ENCODE measurements at places on chromosomes 4 and X. TPM values are rescaled to one million over a fixed set of nuclear protein-coding genes. Genes with fewer than 3 reads are reported as not detected.

IRAK1 gene
- total RNA-seq = 35.0 TPM

KIAA1210 gene
- total RNA-seq = 0.12 TPM

TIGD4 gene
- 0.62 TPM for total RNA-seq

SLC10A6 gene
- 0.35 TPM for total RNA-seq

CDX4 gene
- not detected for total RNA-seq

CENPI gene
- total RNA-seq = 1.7 TPM

PGAM4 gene
- total RNA-seq = not detected

UTP3 gene
- total RNA-seq = 21.5 TPM

IL1RAPL1 gene
- 0.54 TPM for total RNA-seq

PCSK1N gene
- total RNA-seq = 7.4 TPM

OTUD6A gene
- not detected for total RNA-seq

MSX1 gene
- 5.3 TPM for total RNA-seq

CXCL1 gene
- total RNA-seq = 10.5 TPM

DNA sequence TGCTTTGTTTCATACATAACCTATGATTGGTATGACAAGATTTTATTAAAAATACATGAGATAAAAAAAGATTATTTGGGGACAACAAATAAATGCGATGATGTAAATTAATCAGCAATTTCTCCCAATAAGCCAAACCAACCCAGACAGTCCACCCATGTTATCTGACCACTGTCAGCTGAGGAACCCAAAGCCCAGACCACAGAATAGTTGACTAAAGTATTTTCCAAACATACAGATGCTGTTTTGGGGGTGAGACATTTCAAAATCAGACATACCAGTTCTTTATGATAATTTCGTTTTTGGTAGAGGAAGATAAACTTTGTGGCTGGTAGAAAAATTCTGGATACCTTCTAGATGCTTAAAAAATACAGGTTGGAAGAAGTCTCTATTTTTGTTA lies 650.8 kb upstream of the FAM241A start:
- no peak for ATAC-seq

DNA sequence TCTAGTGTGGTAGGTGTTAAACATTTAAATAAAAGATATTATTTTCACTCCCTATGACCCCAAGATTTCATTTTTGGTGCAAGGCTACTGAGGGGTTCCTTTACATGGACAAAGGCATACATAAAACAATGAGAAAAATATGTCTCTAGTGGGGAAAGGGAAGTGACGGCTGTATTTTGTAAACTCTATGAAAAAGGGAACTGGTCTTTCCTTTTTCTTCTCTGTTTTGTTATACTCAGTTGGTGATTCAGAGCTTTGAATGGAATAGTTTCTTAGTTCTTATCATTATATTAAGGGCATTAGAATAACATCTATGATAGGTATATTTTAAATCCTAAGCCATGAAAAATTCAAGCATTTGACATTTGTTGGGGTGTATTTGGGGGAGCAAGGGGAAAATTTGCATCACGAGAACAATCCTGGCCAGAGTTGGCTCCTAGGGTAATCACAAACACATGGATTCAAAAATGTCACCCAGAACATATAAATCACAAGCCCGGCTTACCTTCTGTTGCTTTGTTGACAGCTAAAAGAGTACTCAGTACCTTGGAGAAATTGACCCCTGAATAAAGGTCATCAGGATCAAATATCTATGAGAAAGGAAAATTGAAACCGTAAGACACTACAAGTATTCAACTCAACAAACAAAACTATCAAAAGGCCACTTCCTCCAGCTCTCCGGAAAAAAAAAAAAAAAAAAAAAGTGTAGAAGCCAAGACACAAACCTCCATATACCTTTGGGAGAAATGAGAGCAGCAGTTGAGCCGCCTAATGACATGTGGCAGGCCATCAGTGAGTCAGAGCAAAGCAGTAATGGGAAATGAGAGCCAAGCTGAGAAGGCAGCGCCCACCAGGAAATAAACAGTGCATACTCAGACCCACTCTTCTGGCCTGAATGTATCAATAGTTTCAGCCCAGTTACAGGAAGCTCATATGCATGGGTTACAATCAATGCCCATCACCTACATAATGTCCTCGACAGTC lies 33.4 kb downstream of the ARHGEF6 start:
- no peak for ATAC-seq

DNA sequence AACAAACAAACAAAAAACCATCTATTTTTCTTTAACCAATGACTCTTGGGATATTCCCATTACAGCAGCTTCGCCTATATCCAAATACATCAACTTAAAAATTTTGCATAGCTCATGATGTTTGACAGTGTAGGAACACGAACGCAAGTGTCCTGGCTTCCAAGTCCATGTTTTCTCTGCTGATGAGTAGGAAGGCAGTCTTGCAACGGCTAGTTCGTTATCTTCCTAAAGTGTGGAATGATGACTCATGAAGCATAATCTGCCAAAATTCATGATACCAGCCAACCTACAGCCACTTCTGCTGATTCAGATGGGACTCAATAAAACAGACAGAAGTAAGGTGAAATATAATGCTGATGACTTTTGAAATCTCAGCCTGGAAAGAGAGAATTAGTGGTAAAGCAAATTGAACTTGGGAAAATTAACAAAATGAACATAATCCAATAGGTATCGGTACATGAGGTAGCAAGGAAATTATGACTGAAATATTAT lies 6.4 kb upstream of the SEPTIN11 start:
- ATAC-seq = no peak

GRCh38 chr4:39754309-39754708 lies 56.4 kb downstream of the UBE2K start:
- no peak for ATAC-seq

GRCh38 chr4:158035662-158036195 lies 137.1 kb downstream of the GASK1B start:
- no peak for ATAC-seq

GRCh38 chr4:115234405-115235093 lies 121.1 kb upstream of the NDST4 start:
- no peak for ATAC-seq

GRCh38 chrX:38660395-38661102 lies 99.2 kb downstream of the TSPAN7 start:
- ATAC-seq = no peak

DNA sequence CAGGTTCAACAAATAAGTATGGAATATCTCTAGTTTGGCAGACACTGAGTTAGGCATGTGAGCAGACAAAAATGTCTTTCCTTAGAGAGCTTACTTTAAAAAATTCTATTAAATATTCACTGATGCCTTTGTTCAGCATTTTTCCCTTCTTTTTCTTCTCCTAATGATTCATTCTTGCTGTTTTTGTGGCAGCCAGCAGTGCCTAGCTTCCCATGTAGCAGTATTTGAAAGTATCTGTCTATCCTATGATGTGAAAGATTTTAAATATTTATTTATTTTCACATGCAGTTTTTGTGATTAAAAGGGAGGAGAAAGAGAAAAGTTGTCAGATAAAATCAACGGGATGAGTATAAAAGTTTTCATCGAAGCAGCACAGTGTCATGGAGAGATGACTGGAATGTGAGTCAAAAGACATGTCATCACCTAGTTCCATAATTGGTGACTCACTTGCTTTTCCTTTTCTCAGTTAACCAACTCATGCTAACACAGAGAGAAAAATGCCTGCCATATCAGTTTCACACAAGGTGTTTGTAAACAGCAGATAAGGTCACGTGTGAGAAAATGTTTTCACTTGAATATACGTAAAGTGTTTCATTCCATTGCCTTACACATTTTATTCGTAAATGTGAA lies 69.8 kb downstream of the BMPR1B start:
- ATAC-seq = peak; percentile 50

GRCh38 chr4:2650276-2650675 lies 105.9 kb downstream of the TNIP2 start:
- no peak for ATAC-seq

DNA sequence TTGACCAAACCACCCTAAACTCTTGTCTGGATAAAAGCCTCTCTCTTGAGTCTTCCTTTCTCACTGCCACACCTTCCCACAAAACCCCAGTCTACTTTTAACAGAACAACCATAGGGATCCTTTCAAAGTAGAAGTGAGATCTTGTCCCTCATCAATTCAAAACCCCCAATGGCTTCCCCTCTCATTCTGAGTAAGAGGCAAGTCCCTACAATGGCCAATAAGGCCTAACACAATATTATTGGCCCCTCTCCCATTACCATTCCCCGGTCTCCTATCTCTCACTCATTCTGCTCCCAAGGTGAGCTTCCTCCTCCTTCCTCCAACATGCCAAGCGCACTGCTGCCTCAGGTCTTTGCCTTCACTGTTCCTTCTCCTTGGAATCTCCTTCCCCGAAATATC lies 57.1 kb downstream of the REELD1 start:
- no peak for ATAC-seq

- ATAC-seq = no peak
Observed at GRCh38 chr4:88110826-88111225, 47.6 kb downstream of the ABCG2 start.

GRCh38 chr4:75989846-75990528 lies 758 bp downstream of the SDAD1 start:
- no peak for ATAC-seq

- no peak for ATAC-seq
Observed at GRCh38 chrX:151870602-151871001, 42.1 kb upstream of the MAGEA4 start.

DNA sequence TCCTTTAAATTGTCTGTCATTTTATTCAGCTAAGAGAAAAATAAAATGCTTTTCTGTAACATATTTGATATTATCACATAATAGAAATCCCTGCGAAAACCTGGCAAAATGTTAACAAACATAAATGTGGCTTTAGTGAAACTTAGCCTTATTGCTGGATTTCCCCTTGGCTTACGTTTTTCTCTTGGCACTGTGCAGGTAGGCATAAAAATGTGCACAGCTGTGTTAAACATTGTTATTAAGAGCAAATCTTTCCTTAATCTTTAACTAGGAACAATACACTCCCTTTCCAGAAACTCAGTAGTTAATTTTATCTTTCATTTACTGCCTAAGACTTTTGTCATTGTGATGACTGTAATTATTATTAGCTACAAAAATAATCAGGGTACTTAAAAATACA lies 202.4 kb upstream of the GNPDA2 start:
- ATAC-seq = no peak

GRCh38 chr4:150141756-150142155 lies 63.5 kb downstream of the DCLK2 start:
- no peak for ATAC-seq

- ATAC-seq = no peak
Observed at GRCh38 chrX:29890646-29891200, 324.6 kb upstream of the MAGEB2 start.

DNA sequence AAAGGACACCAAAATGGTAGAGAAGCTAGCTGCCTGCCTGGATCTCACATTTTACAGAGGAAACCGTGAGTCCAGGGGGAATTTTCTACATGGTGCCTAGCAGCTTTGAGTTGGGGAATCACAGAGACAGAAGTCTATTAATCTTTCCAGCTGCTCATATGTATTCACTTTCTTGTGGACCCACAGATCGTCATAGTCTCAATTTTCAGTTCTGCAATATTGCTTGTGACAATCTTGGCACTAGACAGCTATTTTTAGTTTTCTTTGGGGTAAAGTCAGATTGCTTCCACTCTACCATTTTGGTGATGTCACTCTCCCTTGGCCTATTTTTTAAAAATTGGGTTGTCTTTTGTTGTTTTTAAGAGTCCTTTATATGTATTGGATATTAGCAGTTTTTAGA lies 233.4 kb upstream of the STK26 start:
- ATAC-seq = no peak

DNA sequence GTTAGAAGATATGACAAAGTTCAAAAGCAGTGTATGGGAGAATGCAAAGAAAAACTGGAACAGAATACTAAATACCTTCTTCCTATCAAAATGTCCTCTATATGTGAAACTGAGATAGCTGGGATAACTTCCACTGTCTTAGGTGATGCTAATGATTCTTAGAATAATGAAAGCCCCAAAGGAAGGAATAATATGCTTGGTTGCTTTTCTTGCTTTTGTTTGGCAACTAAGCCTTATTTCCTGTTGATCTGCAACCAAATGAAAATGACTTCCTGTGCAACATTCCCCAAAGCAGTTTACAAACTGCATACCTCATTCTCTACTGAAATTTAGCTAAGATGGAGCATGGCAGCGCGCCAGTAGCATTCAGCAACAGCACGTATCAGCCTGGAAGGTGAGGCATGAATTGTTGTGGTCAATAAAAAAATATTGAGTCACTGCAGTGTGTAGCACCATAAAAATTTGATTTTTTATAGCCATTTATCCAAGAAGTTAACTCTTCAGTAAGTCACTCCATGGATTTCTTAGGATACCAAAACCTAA lies 18.7 kb downstream of the NDNF start:
- no peak for ATAC-seq

- no peak for ATAC-seq
Observed at GRCh38 chrX:119266364-119266995, 30.4 kb downstream of the PGRMC1 start.

- ATAC-seq = no peak
Observed at GRCh38 chrX:100680756-100681155, 36.8 kb downstream of the SRPX2 start.

DNA sequence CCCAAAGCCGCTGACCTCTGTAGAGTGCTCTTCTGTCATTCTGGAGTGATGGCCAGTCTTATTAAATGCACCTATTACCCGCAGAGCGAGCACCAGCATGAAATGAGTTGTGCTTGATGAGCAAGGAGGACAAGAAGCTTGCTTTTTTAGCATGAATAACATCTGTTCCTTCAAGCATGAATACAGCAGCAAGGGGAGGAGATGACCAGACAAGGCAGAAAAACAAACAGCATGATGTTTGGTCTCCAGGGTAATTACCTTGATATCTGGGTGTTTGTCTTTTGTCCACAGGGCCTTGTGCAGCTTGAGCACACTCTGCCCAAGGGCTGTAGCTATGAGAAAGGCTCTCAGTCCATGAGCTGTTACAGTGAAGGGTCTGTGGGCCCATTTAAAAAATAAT lies 324.8 kb upstream of the DDX53 start:
- no peak for ATAC-seq

DNA sequence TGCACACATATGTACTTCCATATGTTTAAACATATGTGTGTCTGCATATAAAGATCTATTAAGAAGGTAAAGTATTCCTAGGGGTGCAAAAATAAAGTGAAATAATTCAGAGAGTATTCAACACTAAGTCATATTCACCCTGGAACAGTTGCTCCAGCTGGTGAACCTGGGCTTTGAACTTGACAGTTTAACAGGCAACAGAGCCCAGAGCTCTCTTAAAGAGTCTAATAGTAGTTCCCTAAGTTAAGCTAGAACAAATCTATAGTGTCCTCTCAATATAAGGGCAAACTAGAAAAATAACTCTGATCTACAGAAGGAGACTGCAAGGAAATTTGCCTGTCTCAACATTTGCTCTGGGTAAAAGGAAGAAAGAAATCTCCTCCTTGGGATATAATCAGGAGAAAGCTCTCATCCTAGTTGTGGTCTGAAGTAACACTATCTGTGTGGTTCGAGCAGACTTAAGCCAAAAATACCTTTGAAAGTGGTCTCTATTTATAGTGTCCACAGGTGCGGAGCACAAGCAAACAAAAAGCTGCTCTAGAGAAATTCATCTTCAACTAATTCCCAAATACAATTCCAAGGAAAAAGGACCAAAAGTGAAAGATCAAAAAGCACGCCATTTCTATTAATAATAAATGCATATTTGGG lies 29.9 kb downstream of the VEGFC start:
- ATAC-seq = no peak

- no peak for ATAC-seq
Observed at GRCh38 chrX:72652082-72652481, 62.0 kb downstream of the PHKA1 start.

- ATAC-seq = no peak
Observed at GRCh38 chr4:113759696-113760093, 1.8 kb downstream of the CAMK2D start.

GRCh38 chr4:189765736-189766135 lies 174.9 kb upstream of the FRG1 start:
- ATAC-seq = no peak
